ENCODE measurements at places on chromosomes 4 and X.
A peak's percentile ranks its signal among the peaks of the same experiment; 100 is the strongest.

- no peak for DNase-seq
These were observed 4.7 kb downstream of the L1CAM start for GRCh38 chrX:153881281-153881680.

DNA sequence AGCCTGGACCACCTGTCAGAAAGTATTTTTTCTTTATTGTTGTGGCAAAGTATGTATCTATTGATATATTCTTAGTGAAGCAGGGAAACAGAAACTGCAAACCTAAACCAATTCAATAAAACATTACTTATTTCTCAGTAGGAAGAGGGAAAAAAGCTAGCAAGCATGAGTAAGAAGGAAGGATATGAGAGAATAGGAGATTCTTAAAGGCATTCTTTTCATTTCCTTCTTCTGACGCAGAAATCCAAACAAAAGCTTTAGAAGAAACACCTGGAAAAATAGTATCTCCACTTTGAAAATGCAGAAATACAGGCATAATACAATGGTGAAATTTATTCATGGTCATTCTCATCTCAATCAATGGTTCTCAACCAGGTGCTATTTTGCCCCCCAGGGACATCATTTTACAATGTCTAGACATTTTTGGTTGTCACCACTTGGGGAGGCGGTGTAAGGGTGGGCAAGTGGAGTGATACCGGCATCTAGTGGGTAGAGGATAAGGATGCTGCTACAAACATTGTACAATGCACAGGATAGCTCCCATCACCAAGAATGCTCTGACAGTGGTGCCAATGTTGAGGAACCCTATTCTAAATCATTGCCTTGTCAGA, 21.7 kb upstream of the ATXN3L start:
- no peak for DNase-seq

DNA sequence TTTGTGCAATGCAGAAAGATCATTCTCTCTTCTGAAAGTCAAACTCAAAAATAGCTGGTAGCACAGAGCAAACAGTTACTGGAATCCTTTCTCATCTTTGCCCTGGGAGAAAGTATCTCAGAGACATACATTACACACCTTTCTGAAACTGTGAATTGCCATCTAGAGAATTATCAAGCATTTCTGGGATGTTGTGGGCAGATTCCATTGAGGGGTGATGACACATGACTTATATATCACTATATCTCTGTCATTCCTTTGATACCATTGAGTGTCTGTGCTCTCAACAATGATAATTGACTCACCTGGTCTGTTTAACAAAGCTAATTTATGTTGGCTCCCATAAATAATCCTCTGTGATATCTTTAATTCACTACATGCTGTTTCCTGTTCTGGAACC, 13.0 kb downstream of the SLIT2 start:
- no peak for DNase-seq

- DNase-seq = no peak
These were observed 54.0 kb upstream of the RNF128 start for GRCh38 chrX:106672527-106672926.

DNA sequence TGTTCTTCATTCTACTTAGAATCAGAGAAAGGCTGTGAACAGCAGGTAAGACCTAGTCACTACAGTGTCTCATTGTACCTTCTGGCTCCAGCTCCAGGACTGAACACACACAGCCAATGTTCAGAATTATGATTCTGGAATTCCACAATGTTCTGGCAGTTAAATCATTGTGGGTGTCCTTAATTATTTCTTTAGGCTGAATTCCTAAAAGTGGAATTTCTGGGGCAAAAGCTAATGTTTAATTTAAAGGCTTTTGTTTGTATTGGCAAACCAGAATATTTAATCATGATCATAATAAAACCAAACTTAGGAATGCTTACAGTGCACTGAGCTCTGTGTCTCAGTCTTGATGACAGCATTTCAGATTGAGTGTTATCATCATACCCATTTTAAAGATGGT, 67.0 kb upstream of the FAT1 start:
- DNase-seq = no peak

DNA sequence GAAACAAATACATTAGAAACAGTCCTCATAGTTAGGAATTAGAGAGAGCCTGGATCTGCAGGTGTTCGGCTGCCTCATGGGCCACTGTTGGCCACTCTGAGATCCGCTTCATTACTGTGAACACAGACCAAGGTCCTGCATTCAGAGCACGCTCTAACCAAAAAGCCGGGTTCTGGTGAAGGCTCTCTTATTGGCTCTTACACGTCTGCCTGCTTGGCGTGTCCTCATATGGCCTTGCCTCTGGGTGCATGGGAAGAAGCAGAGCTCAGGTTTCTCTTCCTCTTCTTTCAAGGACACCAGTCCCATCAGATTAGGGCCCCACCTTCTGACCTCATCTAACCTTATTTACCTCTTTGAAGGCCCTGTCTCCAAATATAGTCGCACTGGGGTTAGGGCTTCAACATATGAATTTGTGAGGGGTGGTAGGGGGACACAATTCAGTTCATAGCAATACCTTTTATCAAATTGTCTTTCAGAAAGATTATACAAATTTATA, 37.1 kb upstream of the ELF2 start:
- peak; percentile 41 for DNase-seq

DNA sequence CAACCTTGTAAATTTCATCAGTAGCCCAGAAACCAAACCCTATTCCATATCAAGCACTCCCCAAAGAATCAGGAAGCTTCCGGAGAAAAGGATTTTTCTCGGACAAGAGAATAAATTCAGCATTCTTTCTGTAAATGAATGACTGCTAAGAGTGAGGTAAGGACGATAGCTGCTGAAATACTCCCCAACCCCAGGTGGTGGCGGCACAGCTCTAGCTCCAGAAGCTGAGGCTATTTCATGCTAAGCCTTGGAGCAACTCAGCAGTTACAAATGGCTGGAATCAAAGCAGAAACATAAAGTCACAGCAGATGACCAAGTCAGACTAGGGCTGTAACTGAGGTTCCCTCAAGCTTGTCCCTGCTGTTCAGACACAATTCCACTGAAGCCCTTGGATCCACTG, 13.9 kb upstream of the PCDH19 start:
- no peak for DNase-seq

DNA sequence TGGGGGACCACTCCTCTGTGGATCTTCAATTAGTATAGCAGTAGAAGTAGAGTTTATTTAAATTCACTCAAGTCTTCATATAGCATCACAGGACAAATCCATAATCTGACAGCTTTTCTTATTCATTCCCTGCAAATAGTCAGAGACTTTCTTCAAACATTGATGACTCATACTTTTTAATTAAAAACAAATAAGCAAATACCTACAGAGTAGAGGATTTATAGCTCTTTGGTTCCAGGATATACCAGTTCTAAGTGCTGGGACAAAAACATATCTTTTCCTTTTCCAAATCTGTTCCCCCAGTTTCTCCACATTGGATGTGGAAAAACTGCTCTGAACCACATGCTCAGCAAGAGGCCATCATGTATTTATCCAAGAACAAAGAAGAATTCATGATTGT, 24.1 kb downstream of the EMCN start:
- no peak for DNase-seq

GRCh38 chr4:94472056-94472826, 20.5 kb downstream of the PDLIM5 start:
- DNase-seq = no peak

GRCh38 chr4:181004056-181004455, 1239.1 kb upstream of the TENM3 start:
- no peak for DNase-seq

GRCh38 chr4:86942185-86942666, 7.4 kb downstream of the AFF1 start:
- DNase-seq = no peak

GRCh38 chrX:55451990-55452832, at the start of gene MAGEH1:
TSS of gene MAGEH1 (plus strand) at chrX:55452127. CDS start at chrX:55452375, 248 bp downstream.
- peak; percentile 46 for DNase-seq

- no peak for DNase-seq
These were observed 316.3 kb downstream of the CAMK2D start for GRCh38 chr4:113445286-113445685.

GRCh38 chr4:6813725-6814124, 31.2 kb downstream of the KIAA0232 start:
- DNase-seq = no peak

GRCh38 chrX:47169273-47169672, 24.3 kb downstream of the RBM10 start:
- no peak for DNase-seq

GRCh38 chr4:106344647-106344970, 24.0 kb downstream of the GIMD1 start:
- DNase-seq = no peak

GRCh38 chrX:23756165-23756564, 13.1 kb upstream of the ACOT9 start:
- DNase-seq = peak; percentile 23

DNA sequence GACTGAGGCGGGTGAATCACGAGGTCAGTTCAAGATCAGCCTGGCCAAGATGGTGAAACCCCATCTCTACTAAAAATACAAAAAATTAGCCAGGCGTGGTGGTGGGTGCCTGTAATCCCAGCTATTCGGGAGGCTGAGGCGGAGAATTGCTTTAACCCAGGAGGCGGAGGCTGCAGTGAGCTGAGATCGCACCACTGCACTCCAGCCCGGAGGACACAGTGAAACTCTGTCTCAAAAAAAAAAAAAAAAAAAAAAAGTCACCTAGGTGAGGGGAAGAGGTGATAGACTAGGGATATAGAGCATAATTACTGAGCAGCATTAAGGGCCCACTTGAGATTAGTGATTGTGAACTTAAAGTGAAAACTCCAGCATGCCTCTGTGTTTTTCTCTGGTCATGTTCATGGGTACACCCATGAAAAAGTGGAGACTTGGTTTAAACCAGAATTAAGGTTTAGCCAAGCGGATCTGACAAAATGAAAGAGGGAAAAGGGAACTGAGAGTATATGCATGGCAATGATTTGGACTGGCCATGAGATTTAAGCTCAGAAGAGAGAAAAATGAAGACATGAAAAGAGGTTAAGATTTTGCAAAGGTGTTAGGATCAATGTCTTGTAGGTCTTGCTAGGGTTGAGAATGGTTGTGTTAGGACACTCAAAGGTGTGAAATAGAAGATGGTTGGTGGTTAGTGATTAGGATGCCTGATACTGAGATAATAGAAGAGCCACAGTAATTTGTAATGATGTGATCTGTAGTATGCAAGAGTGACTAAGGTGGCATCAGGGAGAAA, 105.0 kb downstream of the RAB28 start:
- peak; percentile 2 for DNase-seq

DNA sequence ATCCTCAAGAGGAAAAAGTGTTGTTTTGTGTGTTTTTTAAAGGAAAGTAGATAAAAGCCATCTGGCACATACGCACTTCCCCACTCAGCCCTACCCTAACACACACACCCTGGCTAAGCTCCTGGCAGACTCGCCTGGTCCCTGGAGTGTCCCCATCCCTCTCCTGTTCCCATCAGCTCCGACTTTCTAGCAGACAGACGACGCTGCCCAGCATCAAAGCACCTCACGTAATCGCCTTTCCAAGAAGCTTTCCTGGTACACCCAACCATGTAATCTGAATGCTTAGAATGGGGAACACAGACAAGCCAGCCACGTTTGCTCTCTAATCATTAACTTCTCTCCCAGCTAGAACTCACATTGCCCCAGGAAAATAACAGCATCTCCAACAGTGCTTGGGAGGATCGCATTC, 116.2 kb downstream of the AFAP1 start:
- DNase-seq = no peak

DNA sequence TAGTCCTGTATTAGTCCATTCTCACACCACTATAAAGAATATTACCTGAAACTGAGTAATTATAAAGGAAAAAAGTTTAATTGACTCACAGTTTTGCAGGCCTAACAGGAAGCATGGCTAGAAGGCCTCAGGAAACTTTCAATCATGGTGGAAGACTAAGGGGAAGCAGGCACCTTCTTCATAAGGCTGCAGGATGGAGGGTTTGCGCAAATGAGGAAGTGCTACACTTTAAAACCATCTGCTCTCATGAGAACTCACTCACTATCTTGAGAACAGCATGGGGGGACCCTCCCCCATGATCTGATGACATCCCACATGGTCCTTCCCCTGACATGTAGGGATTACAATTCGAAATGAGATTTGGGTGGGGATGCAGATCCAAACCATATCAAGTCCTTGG, 12.1 kb upstream of the MAGEA11 start:
- no peak for DNase-seq

DNA sequence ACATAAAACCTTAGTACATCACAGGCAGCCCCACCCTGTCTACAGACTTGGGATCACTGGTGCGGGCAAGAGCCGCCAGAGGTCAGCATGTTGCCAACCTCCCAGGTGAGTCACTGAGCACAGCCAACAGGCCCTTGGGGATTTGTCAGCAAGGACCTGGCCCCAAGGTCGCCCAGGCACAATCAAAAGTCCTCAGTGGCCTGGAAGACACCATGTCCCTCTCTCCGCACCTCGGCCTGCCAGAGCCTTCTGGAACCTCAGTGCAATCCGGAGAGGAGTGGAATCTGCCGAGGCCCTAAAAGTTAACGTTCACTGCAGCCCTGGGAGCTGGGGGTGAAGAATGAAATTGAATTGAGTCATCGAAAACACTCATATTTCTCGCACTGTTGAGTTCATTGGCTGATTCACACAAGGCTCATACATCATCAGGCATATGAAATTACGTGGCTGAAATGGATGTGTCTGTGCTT, 74.3 kb downstream of the WFS1 start:
- no peak for DNase-seq

GRCh38 chr4:73964862-73965611, 16.8 kb downstream of the PF4 start:
- no peak for DNase-seq

DNA sequence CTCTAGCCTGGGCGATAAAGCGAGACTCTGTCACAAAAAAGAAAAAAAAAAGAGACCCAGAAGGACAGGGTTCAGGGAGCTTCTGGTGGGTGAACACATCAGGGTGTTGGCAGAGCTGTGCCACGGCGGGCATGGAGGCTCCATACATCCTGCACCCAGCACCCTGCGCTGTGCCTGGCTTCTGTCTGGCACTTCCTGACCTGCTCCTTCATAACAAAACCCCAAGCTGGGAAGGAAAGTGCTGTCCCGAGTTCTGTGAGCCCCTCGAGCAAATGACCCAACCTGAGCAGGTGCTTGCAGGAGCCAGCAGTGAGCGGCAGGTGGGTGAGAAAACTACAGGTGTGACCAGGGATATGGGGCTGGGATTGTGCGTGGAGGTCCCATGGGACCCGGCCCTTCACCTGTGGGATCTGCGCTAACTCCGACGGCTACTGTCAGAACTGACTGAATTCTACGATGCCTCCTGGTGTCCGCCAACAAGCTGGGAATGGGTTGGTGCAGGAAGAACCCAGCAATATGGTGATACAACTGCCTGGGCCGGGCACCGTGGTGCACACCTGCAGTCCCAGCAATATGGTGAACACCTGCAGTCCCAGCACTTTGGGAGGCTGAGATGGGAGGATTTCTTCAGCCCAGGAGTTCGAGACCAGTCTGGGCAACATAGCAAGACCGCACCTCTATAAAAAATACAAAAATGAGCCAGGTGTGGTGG, 18.9 kb downstream of the ASMTL start:
- DNase-seq = no peak

DNA sequence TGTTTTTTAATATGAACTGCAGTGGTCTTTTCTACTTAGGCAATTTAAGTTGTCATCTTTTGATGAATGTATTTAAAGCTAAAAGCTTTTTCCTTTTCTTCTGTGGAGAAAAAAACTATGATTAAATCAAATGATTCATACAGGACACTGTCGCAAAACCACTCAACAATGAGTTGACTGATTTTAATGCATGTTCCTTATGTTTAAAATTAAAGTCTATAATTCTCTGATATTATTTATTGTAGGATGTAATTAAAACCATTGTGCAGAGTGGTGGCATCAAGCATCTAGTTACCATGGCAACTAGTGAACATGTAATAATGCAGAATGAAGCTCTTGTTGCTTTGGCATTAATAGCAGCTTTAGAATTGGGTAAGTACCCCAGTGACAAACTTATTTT, 172.5 kb downstream of the RAP1GDS1 start:
- DNase-seq = no peak

Measured in GM19239 (cell line).